ENCODE measurements at places on chromosomes 4 and X.

DNA sequence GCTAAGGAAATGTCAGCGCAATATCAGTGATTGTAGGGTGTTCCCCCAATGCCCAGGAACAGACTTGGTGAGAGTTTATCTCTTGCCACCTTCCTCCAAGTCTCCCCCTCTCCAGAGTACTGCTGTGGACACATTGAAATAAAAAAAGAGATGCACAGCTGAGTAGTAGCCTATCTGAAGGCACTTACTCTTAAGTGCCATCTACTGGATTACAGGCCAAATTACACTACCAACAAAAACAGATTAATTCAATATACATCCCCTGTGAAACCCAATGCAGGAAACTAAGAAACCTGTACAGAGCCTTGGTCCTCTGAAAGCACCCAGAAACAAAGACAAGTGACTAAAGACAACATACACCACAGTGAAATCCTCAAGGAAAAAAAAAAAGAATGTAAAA is 460.3 kb downstream of the ZIC3 start:
- DNase-seq = no peak

- DNase-seq = no peak
These were observed 467.9 kb downstream of the PCDH11X start for GRCh38 chrX:92247076-92247475.

GRCh38 chr4:4200624-4201023 is 26.1 kb downstream of the OTOP1 start:
- DNase-seq = no peak

GRCh38 chr4:128862608-128863311 is 53.3 kb downstream of the JADE1 start:
- no peak for DNase-seq

GRCh38 chr4:19844446-19844845 is 407.3 kb upstream of the SLIT2 start:
- DNase-seq = no peak

GRCh38 chrX:72477781-72478181 is 94.9 kb downstream of the HDAC8 start:
- no peak for DNase-seq

DNA sequence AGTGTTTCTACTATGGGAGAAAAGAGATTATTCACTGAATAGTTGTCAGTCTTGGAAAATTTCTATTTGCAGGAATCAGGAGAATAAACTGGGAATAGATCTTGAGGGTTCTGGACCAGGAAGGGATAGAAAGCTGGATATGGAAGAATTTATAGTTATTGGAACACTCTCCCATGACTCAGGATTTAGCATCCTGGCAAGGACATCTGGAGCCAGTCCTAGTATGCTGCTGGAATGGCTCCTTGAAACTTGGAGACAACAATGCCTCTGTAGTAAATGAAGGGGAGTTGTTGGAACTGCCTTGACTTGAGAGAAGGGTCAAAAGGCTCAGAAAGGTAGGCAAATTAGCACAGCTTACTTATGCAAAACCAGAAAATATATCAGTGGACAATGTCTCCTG is 23.5 kb upstream of the THOC2 start:
- DNase-seq = no peak

DNA sequence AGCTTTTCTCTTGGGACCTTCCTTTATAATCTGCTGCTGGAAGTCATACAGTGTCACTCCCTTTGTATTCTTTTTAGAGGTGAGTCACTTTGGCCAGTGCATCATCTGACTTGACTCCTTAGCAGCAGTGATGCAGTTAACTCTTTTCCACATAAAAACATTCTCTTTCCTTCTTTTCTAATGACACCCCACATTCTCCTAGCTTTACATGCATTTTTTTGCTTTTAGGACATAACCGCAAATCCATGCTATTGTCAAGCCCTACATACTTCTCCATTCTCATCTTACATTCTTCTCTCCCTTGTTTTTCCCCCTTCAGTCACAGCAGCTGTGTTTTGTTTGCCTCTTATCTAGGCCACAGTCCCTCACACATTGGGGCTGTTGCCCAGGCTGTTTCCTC is 55.1 kb downstream of the ZNF330 start:
- DNase-seq = no peak

DNA sequence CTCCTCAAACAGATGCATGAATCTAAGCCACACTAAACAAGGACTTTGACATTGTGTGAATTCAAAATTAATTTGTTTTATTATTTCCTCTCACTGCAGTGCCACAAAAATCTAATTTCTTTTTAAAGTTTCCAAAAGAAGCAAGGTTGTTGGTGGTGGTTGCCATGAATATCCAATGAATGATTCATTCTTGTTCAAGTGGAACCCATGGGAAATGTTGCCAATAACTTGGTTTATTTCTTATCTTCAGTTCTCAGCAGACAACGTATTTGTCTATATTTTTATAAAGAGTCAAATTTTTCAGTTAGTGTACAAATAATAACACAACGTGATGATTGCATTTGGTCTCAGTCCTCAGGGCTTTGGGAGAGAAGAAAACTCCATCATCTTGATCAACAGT is 309.4 kb upstream of the NOCT start:
- no peak for DNase-seq

DNA sequence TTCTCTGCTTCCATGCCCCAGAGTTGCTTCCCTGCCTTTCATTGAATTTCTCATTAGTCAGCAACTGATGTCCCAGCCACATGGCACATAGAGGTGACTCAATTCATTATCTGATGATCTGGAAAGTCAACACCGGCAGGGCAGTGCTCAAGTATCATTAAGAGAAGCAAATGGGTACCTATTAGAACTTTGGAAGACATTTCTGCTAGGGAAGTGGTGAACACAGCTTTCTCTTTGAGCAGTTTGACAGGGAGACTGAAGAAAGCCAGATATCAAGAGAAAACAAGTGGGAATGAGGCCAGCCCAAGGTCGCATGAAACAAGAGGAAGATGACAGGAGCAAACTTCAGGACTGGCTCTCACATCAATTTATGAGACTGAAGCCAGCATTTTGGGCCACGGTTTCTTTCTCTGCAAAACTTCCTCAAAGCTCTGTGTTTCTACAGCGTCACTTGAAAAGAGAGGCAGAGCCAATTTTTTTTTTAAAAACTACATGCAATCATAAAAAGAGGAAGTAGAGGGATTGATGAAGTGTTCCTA is 108.3 kb upstream of the RPS6KA3 start:
- no peak for DNase-seq

All from stimulated activated CD4-positive, alpha-beta T cell treated with anti-CD3 and anti-CD28 coated beads, TNF-alpha, amount 100 ng/mL, for 1 hour (primary cell).